ENCODE measurements at places on chromosomes 7 and 10.

GRCh38 chr7:1361016-1361755 is 98.1 kb downstream of the MICALL2 start:
- DNase-seq, result peak; percentile 25

DNA sequence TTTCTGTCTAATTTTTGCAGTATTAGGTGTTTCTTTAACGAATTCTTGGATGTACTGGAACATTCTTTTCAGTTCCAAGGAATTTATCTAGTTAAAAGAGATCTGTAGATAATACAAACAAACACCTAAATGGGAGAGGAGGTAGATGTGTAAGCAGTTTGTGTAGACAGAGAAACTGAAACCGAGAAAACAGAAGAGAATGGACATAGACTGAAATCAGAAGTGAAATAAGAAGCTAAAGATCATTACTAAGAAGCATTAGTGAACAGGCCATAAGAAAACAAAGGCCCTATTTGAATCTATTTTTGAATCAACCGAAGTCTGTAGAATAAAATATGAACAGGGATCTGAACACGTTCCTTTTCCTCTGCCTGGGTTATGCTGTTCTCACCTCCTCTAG is 26.5 kb upstream of the TMEM229A start:
- no peak for DNase-seq

- no peak for DNase-seq
These were observed 25.0 kb downstream of the ADARB2 start for GRCh38 chr10:1712314-1712713.

- DNase-seq, result no peak
These were observed 403 bp downstream of the CDK6 start for GRCh38 chr7:92835851-92836488.

DNA sequence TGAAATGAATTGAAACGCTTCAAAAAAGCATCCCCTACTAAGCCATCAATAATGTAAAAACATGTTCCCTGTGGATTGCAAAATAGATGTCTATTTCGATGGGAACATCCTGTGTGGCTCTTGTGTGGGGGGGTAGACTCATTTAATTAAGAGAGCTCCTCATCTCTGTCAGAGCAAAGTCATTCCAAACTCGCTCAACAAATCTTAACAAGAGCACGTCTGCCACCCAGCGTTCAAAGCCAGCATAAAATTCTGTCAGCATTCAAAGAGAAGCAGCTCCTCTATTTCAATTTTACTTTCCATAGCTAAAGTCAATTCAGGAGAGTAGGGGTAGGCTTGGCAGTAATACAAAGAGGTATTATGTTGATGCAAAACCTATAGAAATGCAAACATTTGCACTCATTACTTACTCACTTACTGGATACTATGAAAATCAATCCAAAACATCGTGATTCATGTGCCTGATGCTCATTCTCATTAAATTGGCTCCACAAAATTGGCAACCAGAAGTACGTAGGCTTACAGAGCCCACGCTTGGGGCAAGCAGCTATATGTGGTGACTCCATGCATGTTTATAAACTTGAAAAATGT is 114.9 kb downstream of the IPMK start:
- peak; percentile 73 for DNase-seq

- no peak for DNase-seq
These were observed 35.2 kb upstream of the GDF10 start for GRCh38 chr10:47264797-47265281.

DNA sequence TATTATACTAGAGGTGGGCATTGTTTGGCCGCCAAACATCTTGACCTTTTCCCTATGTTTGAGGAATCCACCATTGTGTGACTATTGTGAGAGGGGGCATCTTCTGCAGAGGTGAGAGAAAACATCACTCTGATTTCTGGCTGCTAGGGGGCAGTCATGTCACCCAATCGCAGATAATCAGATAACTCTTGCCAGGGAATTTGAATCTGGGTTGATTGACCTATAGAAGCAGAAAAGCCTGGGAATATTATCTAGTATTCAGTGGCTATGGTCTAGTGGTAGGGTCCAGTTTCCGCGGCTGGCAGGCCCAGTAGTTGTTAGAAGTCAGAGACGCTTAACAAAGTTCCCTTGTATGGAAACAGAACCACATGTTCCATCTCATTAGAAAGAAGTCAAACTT is 808.5 kb downstream of the PHTF2 start:
- DNase-seq, result peak; percentile 54

- no peak for DNase-seq
These were observed 7.3 kb downstream of the MAFK start for GRCh38 chr7:1537535-1538412.

- DNase-seq, result no peak
These were observed 396.3 kb upstream of the POM121L12 start for GRCh38 chr7:52639126-52639525.

DNA sequence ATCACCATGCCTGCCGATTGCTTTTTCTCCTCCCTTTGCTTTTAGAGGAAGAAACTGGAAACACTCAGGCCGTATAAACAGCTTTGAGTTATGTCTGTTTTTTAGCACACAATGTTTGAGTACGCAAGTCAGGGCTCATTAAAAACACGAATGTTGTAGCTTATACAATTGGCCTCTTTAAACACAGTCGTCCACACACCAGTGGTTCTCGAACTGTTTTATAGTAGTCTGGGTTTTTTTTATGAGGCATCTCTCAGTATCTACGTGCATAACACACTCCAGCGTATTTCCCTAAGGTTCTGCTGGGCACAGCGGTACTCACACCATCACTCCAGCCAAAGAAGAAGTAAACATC is 13.4 kb upstream of the CARD11 start:
- DNase-seq, result no peak

GRCh38 chr10:18279173-18279572 is 138.9 kb downstream of the CACNB2 start:
- DNase-seq, result no peak

Data from D341Med (cell line).